ENCODE measurements at places on chromosomes 3 and 15.

- no peak for DNase-seq
Measured at GRCh38 chr3:171933441-171933840, 90.3 kb downstream of the TMEM212 start.

- DNase-seq, result no peak
Measured at GRCh38 chr15:71010472-71010871, 104.8 kb upstream of the THSD4 start.

GRCh38 chr15:41115652-41116115, 396 bp downstream of the INO80 start:
- peak; percentile 84 for DNase-seq

DNA sequence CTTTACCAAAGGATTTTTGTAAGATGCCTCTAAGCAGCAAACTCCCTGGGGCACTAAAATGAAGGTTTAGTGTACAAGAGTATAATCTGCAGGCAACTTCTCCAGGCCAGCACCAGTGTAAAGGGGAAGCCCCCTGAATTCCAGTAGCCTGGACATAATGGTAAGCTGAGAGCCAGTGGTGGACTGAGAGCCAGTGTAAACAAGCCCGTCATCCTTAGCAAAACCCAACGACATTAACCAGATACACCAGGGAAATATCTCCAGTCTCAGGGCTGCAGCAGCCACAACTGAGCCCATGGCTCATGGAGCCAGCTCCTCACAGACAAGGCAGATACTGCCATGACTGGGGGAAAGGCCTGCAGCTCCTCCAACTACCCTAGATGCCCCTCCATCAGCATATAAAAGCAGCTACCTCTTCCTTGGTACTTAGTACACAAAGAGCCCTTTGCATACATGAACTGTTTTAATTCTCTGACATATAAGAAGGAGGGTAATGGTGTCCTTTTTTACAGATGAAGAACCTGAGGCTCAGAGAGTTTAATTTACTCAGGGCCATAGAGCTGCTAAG, 21.7 kb downstream of the PARP16 start:
- no peak for DNase-seq

GRCh38 chr15:92625251-92625980, 30.2 kb downstream of the FAM174B start:
- no peak for DNase-seq

DNA sequence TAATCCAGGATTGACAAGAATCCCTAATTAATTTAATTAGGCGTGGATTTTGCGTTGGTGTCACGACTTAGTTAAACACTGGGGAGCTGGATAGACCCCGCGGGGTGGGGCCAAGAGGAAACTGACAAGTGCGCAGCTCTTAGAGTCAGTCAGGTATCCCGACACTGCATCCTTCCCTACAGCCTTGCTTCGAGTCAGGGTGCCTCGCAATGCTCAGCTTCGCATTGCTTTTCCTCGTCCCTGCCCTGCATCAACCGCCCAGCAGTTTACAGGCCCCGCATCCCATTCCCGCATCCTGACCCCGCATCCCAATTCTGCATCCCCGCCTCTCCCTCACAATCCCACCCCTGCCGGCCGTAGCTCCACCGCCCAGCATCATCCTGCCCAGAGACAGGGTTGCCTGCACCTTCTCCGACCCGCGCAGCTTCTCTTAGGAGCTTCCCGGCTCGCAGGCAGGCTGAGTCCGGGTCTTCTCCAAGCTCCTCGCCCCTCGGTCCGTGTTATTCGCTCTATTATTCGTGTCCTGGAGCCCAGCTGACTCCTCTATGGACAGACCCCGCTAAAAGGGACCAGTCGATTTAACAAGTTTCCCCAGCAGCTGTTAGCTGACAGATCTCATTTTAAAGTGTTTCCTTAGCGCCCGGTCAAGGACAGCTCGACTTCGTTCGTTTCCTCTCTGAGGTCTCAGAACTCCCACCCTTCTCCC, 699 bp upstream of the SHOX2 start:
- peak; percentile 50 for DNase-seq

- DNase-seq, result no peak
Measured at GRCh38 chr15:101428758-101429157, 60.7 kb downstream of the PCSK6 start.

- no peak for DNase-seq
Measured at GRCh38 chr3:102297072-102297658, 137.7 kb upstream of the ZPLD1 start.

GRCh38 chr3:54514006-54514405, 391.7 kb downstream of the CACNA2D3 start:
- no peak for DNase-seq

DNA sequence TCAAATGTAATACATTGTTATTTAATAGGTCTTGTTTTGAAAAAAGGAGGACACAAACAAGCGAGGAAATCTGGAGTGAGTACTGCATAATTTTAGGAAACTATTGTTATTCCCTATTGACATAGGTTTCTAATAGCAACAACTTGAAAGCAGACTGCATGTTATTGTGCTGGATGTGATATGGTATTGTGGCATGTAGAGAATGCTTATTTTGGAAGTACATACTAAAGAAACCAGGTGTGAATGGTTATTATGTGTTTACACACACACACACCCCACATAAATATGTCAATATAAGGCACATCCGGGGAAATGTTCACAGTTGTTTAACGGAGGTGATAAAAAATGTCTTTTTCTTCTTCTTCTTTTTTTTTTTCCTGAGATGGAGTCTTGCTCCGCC, 5.9 kb upstream of the MORF4L1 start:
- DNase-seq, result no peak

DNA sequence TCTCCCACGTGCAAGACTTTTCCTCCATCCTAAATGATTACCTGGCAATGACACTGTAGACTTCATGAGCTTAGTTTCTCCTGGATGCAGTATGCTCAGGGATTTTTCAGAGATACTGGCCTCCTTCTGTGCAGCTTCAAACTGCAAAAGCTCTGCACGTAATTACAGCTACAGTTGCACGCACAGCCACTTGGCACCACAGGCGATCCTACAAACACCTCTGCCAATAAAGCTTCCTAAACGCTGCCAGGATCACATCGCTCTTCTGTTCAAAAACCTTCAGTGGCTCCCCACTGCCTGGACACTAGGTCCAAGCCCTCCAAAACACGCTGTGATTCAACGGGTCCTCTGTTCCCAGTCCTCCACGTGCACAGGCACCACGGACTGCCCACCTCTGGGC, 49.5 kb downstream of the NUP210 start:
- DNase-seq, result no peak

GRCh38 chr3:53083949-53084309, 38.1 kb upstream of the SFMBT1 start:
- no peak for DNase-seq

DNA sequence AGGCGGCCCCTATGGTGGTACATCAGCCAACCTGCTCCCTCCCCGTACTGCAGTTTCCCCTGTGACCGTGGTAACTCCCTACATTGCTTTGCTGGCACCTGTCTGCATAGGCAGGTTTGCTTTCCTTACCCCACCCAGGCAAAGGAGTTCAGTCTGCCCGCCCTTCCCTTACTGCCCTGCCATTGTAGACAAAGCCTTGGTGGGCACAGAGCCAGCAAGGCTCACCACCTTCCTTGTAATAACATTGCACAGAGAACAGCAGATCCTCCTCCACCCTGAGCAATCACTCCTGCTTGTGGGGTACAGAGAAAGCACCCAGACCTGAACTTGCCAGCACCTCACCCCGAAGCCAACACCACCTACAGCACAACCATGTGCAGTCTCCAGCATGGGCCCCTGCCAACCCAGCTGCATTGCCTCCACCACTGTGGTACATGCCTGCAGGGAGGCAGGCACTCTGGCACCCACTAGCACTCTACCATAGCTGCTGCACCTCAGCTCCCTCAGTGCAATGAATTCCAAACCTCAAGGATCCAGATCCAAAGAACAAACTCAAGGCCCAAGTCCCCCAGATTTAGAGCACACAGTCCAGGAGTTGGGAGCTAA, 192.7 kb upstream of the KCNMB2 start:
- DNase-seq, result no peak

GRCh38 chr3:78495301-78495700, 1272.5 kb downstream of the ROBO1 start:
- no peak for DNase-seq

GRCh38 chr3:18401300-18401961, 23.7 kb downstream of the SATB1 start:
- no peak for DNase-seq

- DNase-seq, result no peak
Measured at GRCh38 chr15:60212536-60212935, 185.2 kb downstream of the ANXA2 start.

DNA sequence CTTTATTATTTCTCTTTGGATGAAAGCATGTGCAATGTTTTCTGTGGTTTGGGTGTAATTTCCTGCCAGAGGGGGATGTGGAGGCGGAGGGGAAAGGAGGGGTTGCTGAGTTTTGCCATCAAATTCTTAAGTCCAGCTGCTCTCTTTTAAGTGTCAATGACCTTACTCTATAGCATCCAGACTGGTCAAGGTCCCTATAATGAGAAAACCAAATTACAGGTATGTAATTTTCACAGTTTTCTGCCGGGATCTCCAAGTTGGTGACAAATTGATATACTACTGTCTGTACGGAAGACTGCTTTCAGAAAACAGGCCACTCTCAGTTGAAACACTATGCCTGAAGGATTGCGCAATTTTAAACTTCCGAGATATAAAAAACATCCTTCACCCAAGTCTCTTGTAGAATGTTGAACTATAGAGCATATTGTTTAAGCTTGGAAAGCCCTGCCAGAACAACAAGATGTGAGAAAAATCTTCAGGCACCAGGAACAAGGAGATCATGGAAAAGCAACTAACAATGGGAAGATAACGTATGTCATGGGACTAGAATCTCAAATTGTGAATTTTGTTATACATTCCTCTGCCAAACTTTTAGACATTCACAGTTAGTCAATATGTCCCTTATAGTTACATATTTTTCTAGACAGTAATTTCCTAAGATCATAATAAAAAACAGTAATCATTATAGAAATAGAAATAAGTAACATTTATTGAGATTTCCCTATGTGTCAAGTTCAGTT, 300.7 kb upstream of the SATB1 start:
- peak; percentile 48 for DNase-seq

- peak; percentile 15 for DNase-seq
Measured at GRCh38 chr3:150751781-150752263, 11.1 kb downstream of the SIAH2 start.

DNA sequence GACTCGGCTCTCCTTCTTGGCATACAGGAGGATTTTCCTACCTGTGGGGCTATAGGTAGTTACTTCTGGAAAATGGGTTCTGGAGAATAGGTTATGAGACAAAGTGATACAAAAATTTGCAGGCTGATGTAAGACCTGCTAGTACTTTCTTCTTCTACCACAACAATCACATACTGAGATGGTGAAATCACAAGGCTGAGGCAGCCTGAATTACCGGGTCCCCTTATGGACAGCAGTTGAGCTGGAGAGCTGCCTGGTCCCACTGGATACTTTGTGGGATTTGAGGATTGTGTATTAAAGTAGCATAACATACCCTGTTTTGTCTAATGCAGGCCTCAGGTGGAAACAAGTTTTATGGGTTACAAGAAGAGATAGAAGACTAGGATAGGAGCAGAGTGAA, 86.5 kb upstream of the FAM98B start:
- DNase-seq, result no peak

DNA sequence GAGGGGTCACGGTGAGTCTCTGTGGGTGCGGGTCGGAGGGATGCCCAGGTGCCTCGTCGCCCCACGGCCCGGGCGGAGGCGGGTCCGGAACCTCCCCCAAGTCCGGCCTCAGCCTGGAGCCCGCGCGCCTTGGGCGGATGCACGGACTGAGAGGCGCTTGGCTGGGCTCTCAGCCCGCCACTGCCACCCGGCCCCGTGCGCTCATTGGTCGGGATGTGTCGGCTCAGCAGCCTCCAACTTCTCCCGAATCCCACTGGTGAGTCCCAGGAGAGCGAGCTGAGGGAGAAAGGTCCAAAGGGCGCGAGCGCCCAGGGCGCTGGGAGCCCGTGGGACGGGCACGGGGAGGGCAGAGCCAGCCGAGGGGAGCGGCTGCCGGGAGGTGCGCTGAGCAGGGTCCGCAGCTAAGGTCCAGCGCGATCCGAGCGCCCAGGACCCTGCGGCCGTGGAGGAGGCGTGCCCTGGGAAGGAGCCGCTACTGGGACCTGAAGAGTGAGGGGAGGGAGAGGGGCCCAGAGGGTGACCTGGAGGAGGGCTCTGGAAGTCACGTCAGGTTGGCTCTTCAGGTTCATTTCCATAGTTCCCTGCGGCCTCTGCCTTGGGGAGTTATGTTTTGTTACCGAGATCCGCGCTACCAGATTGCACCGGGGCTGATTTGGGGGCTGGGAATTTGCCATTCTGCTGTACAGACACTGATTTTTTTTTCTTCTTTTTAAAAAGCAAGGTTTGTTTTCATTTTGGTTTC, at the start of gene MME:
TSS of gene MME (plus strand) at position 574 of the 742 bp plus-strand sequence. CDS start 3,849 bp downstream, outside the sequence.
- no peak for DNase-seq

GRCh38 chr3:150639262-150639661, 36.1 kb downstream of the SELENOT start:
- DNase-seq, result no peak

DNA sequence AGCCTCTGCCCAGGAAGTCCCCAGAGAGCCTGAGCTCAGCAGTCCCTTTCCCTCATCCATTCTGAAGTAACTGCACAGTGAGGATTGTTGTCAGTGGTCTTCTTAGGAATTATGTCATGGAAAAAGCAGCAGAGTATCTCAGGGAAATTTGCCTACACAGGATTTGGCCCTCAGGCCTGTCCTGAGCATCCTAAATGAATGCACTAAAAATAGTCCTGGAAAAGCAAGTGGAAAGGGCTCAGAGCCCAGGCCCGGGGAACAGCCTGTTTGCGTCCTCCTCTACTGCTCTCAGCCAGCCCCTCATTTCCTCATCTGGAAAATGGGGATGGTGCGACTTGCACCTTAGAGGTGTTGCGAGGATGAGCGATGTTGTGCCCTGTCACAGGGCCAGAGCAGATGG, 21.6 kb downstream of the LYSMD4 start:
- no peak for DNase-seq

- DNase-seq, result no peak
Measured at GRCh38 chr3:14663396-14664135, 11.4 kb upstream of the C3orf20 start.

DNA sequence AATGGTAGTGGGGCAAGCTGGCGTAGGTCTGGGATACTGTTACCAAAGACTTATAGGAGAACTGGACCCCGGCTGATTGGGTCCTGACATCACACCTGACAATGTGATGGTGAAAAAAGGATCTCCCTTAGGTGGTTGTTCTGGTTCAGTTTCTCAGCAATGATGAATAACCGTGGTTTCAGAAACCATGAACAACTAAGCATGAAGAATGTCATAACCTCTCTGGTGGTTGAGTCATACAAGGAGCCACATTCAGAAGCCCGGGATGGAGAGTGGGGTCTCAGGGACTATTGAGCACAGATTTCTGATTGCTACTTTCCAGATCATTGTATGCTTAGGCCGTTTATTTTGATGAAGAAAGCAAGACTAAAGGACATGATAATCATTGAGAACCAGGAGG, 17.4 kb downstream of the GPR160 start:
- DNase-seq, result peak; percentile 42

- DNase-seq, result no peak
Measured at GRCh38 chr3:52062505-52062904, 6.1 kb upstream of the DUSP7 start.

DNA sequence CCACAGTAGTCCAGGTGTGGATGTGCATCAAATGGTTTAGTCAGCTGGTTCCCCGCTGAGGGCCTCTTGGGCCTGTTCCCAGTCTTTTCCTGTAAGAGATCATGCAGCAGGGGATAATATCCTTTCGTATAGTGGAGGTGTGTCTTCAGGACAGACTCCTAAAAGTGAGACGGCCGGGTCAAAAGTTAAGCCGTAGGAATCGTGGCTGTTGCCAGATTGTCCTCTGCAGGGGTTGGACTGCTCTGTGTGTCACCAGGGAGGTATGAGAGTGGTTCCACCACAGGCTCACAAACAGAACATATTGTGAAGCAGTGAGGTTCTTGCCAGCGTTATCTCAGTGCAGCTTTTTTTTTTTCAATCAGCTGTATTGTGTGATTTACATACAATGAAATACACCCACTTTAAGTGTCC, 95.0 kb downstream of the VGLL4 start:
- no peak for DNase-seq

Data from activated T-cell treated with anti-CD3 and anti-CD28 coated beads, Interleukin-2, amount 50 U/mL, for 48 hours (primary cell).